Nephron progenitor cell (in vitro differentiated cells): ENCODE measurements at places on chromosomes 2 and 18.

DNA sequence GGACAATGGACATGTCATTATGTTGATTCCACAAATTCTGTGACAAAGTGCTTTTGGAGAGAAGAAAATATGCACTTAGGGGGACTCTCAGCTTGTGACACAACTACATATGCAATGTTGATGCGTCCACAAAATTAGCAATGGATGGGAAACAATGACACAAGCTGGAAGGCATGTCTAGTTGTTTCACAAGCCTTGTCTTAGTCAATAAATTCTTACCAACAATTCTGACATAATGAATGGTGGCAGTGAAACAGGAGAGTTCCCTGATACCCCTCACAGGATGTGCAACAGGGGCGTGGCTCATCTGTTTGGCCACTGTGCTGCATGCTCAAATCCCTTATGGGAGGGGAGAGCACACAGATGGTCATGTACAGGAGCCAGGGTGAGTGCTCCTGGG is 347.2 kb upstream of the DLGAP1 start:
- DNase-seq: no peak

GRCh38 chr2:126413079-126413478 is 242.9 kb upstream of the GYPC start:
- no peak for DNase-seq

- no peak for DNase-seq
Observed at GRCh38 chr2:71804281-71804751, 343.3 kb downstream of the CYP26B1 start.

GRCh38 chr2:181036848-181037603 is 56.6 kb downstream of the UBE2E3 start:
- no peak for DNase-seq

GRCh38 chr2:235665661-235666212 is 171.9 kb downstream of the AGAP1 start:
- peak; percentile 46 for DNase-seq

DNA sequence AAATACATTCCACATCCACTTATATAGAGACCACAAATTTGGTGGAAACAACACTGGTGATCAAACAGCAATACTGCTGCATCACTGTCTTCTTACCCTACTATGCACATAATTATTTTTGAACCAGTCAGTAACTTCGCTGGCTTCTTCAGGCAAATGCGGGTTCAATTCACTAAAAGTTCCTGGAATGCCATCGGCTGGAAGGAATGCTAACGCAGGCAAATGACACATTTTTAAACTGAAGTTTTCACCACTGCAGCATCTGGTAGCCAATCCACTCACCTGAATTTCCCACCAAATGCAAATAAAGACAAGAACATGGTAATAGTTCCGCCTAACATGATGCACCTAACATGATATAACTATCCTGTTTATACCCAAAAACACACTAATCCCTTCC is 10.0 kb upstream of the HDHD2 start:
- no peak for DNase-seq

DNA sequence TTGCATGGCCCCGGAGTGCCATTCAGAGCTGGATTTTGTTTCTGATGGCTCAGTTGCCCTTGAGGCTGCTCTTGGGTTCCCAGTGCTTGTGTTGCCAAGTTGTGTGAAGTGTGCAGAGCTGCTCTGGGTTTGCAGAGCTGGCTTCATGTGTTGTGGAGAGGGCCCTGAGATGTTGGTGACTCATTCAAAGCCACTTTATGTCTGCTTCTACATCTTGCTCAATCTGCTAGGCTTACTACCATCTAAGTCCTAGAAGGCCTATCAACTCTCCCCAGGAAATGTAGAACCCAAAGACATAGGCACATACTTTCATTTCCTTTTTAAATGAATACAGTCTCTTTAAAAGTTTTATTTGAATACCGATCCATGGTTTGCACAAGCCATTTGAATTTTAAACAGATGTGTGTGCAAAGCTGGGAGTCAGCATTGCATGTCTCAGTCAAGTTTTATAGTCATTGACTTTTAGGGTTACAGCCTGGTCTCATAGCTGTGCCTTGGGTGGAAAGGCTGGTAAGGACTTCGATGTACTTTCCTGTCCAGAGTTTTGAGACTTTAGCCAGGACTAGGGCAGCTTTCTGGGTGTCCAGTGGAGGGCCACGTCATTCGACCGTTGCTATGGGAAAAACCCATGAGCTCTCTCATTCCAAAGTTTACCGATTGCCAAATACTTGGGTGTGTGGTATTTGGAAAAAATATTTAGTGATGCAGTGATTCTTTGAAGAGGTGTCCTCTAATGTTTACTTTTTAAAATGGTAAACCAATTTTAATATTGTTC is 105.0 kb downstream of the LTBP1 start:
- DNase-seq: no peak

- DNase-seq: no peak
Observed at GRCh38 chr18:78168526-78168925, 811.1 kb upstream of the SALL3 start.

DNA sequence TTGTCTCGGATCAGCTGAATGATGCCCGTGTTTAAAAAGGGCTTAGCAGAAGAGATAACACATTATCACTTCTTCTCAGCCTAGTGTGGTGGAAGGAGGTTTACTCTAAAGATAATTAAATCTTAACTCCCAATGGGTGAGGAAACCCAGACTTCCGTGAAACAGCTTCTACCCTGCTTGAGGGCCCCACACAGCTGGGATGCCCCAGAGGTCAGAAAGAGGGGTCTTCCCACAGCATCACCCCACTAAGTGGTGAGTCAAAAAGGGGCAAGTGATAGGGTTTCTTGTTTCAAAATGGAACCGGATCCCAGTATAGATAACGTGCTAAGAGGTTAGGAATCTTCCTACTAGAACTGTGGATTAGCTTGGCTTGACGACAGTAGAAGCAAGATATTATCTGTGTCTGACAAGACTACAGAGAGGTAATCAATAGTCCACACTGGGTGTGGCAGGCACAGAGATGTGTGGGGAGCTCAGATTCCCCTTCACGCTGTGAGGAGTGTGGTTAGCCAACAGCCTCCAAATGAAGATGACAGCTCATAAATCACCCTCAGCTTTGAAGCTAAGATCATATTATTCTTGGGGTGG is 129.6 kb upstream of the COPS8 start:
- DNase-seq: no peak

- peak; percentile 21 for DNase-seq
Observed at GRCh38 chr2:98823196-98824170, 92.6 kb upstream of the MGAT4A start.

DNA sequence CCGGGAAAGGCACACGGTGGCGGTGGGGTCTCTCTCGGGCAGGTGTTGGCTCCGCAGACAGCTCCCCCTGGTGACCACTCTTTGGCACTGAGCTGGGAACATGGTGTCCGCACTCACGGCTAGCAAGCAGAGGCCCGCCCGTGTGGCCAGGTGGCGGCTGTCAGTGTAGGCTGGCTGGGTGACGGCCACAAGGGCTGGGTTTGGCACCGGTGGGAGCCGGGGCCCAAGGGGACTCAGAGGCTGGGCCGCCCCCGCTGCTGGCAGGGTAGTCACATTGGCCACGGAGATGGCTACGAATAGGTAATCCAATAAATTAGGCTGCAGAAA is 1071.7 kb downstream of the RPIA start:
- DNase-seq: no peak

DNA sequence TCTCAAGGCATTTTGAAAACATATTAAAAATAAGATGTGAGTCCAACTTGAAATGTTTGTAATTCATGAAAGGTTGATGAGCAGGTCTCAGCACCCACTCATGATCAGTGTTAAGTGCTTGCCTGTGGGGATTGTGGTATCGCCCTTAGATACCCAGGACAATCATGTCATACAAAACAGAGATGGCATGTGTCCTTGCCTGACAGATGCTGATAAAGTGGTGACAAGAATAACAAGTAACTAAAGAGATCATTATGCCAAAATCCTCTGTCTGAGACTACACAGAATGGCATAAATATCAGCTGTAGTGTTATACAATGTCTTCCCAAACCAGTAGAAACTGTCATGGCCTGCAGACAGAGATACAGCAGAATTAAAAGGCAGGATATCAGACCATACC is 930.3 kb downstream of the SUCLG1 start:
- DNase-seq: no peak

- DNase-seq: no peak
Observed at GRCh38 chr2:175844169-175844568, 157.9 kb downstream of the LNPK start.

DNA sequence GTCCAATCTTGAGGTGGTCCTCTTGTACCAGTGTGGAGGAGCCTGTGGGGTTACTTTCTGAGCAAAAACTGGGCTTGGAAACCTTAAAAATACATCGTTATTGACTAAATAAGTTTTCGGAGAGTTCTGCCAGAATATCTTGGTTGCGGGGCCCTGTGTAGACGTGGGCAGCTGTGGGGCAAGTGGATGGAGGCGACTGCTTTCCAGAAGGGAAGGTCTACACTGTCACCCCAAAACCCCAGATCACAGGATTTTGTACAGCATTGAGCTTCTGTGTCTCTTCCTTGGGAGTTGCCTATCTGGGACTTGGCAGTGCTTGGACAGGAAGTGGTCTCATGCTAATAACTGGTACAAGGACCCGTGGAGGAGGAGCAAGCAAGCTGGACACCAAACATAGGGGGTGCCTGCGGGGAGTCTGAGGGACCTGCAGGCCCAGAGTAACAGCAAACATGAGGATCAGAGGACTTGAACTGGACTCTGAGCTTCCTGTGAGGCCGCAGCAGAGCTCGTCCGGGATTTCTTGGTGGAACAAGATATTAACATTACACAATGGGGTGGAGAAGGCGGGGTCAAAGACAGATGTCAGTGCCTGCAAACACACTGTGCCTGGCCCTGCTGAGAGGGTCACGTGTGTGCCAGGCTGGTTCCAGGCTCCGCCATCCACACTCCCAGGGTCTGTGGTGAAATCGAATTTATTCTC is 48.0 kb upstream of the CTLA4 start:
- DNase-seq: no peak

GRCh38 chr18:62715759-62716615 is 646 bp downstream of the PHLPP1 start:
- peak; percentile 60 for DNase-seq

DNA sequence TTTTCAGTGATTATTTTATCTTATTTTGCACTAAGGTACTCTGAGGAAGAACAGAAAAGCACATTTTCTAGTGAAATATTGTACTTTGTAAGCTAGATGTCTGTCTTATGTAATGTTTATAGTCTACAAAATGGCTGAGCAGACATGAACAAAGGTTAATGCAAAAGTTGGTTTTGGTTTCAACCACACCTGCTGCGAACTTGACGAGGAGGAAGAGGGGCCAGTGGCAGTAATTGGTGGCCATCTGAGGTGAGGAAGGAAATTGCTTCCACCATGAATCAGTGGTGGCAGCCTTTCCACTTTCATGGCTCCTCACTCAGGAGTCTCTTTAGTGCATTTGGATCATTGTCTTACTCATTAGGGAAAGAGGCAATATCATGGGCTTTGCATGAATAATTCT is 894.2 kb downstream of the CNTNAP5 start:
- no peak for DNase-seq

GRCh38 chr18:58868440-58868839 is 3.8 kb downstream of the ZNF532 start:
- no peak for DNase-seq

- no peak for DNase-seq
Observed at GRCh38 chr18:23872701-23873550, 141.6 kb upstream of the TTC39C start.

GRCh38 chr18:46641917-46642316 is 15.1 kb downstream of the LOXHD1 start:
- DNase-seq: no peak

DNA sequence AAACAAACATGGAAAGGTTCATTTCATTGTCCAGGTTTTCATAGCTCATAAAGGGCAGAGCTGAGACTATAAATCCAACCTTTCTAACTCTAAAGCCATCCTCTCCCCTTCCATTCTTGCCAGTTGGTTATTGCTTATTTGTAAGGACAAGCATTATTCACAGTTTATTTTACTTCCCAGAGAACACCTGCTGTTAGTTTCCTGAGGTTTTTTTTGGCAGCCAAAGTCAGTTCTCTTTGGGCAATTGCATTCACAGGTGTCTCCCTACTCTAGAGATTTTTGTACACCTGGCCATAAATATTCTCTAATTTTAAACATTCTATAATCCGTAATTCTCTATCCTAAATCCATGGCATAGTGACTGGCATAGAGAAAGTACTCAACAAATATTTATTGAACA is 87.3 kb upstream of the SPHKAP start:
- DNase-seq: no peak

GRCh38 chr2:237674731-237675276 is 47.4 kb downstream of the LRRFIP1 start:
- DNase-seq: peak; percentile 61

- DNase-seq: no peak
Observed at GRCh38 chr2:62216616-62217015, 20.7 kb downstream of the B3GNT2 start.

- no peak for DNase-seq
Observed at GRCh38 chr18:74892066-74892627, 294.5 kb downstream of the ZNF407 start.

DNA sequence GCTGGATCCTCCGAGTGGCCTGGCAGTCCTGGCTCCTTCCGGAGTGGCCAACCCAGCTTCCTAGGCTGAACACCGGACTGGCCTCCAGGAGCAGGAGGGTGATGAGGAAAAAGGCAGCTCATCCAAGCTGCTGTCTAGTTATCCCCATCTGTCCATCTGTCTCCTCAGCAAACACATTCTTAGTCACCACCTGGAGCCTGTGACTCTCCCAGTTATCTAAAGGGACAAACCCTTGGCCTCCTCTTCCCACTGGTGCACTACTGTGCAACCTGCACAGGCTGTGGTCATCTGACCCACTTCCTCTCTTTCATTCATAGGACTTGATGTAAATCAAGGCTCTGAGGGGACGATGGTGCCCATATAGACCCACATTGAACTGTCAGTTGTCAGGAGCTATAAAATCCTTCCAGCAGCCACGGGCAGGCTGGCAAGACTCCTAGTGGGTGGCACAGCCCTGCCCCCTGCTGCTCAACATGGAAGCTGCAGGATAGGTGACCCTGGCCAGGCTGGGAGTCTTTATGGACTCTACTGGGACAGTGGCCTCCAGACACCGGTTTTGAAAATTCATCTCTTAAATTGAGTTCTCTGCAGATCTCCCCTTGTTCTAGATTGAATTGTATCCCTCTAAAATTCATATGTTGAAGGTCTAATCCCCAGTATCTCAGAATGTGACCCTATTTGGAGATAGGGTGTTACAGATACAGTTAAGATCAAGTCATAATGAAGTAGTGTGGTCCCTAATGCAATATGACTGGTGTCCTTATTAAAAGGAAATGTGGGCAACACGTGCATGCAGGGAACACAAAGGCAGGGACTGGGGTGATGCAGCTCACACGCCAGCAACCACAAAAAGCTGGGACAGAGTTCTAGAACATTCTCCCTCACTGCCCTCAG is 29.3 kb upstream of the DUSP2 start:
- DNase-seq: peak; percentile 86

GRCh38 chr2:8671176-8671575 is 10.7 kb upstream of the ID2 start:
- no peak for DNase-seq

DNA sequence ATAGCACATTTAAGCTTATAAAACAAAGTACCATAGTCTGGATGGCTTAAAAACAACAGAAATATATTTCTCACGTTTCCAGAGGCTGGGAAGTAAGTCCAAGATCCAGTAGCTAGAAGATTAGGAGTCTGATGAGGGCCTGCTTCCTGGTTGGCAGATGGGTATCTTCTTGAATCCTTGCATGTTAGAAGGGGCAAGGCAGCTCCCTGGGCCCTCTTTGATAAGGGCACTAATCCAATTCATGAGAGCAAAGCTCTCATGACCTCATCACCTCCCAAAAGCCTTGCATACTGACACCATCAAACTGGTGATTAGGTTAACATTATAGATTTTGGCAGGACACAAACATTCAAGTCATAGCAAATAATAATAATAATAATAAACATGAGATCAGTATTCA is 146.4 kb downstream of the CCDC102B start:
- DNase-seq: no peak

GRCh38 chr2:74979844-74980243 is 21.4 kb downstream of the POLE4 start:
- no peak for DNase-seq
